ENCODE measurements at places on chromosomes 11 and 22.

- no peak for DNase-seq
Measured at GRCh38 chr11:1522081-1522424, 35.5 kb upstream of the MOB2 start.

- DNase-seq = no peak
Measured at GRCh38 chr22:45771711-45772110, 100.1 kb downstream of the ATXN10 start.

- DNase-seq = no peak
Measured at GRCh38 chr22:28894334-28894733, 11.0 kb downstream of the ZNRF3 start.

DNA sequence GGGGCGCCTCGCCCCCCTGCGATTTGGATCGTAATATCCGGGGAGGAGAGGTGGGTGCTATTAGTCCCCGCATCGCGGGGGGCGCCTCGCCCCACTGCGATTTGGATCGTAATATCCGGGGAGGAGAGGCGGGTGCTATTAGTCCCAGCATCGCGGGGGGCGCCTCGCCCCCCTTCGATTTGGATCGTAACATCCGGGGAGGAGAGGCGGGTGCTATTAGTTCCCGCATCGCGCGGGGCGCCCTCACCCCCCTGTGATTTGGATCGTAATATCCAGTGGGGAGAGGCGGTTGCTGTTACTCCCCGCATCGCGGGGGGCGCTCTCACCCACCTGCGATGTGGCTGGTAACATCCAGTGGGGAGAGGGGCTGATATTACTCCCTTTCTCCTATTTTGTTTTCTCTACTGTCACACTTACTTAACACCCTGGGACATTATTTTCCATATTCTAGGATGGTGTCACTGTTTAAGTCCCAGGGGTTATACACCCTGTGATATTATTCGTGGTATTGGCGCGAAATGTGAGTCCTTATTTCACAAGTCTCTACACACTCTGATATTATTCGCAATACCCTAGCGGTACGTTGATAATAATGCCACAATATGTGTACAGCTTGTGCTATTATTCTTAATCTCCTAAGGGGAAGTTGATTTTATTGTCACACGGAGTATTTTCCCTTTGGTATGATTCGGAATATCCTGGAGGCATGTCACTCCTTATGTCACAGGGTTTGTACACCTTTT lies 57.8 kb upstream of the ALDH3B2 start:
- DNase-seq = no peak

- DNase-seq = no peak
Measured at GRCh38 chr22:29147331-29147899, 58.3 kb upstream of the EMID1 start.

DNA sequence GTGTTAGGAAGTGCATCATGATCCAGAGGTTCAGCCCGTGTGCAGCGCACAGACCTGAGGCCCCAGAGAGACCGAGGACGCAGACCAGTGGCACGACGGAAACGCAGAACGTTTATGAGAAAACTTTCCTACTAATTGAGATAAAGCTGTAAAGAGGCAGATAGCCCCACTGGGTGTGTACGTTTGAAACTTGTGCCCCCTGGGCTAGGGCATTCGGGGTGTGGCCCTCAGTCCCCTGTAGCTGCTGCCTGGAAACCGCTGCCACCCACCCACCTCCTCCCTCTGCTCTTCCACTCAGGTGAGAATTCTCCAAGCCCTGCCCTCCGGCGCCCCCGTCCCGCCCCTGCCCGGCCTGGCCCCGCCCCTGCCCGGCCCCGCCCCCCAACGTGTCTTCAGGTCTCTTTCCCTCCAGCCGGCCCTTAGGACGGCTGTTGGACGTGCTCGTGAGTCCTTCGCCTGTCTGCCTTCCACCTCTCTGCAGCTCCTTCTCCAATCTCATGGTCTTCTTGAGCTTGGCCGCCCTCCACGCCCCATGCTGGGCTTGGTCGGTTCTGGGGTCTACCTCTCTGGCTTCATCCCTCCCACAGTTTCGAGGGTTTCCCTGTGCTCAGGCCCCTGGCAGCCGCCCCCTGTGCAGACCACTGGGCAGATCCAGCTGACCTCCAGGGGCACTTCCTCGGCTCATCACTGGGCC lies 12.1 kb downstream of the MAPK8IP2 start:
- no peak for DNase-seq
